ENCODE measurements at places on chromosomes 5 and 9.

DNA sequence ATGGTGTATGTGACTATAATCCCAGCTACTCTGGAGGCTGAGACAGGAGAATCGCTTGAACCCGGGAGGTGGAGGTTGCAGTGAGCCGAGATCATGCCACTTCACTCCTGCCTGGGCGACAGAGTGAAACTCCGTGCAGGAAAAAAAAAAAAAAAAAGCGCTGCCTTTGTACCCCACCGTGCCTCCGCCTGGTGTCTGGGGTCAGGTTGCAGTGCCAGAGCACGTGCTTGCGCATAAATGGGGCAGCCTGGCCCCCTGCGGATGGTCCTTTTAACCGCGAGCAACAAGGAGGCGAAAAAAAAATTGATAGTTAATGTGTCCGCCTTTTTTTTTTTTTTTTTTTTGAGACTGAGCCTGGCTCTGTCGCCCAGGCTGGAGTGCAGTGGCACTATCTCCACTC is 6.3 kb upstream of the CCNB1 start:
- DNase-seq: no peak

DNA sequence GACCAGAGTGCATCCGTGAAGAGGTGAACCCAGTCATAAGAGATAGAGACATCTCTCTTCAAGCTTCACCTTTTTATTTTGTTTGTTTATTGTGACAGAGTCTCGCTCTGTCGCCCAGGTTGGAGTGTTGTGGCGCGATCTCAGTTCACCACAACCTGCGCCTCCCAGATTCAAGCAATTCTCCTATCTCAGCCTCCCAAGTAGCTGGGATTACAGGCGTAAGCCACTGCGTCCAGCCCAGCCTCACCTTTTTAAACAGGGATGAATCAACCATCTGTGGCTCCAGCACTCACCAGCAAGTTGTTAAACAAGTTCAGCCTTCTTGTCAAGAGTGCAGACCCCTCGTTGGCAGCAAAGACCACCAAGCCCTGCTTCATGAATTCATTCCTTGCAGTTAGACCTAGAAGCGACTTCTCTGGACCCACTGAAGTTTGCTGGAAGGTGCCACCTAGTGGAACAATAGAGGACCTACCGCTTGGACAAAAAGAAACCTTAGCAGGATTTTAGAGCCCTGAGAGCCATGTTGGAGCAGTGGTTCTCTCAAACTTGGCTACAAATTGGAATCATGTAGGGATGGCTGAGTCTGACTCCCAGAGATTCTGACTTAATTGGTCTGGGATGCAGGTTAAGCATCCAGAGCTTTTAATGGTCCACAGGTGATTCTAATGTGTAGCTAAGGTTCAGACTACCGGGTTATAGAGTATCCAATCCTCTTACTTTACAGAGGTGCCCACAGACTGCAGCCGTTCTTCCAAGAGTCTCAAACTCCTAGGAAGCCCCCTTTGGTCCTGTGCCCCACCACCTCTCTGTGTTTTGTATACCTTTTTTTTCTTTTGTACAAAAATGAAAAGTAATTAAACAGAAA is 10.5 kb upstream of the GALNT10 start:
- DNase-seq: no peak

- DNase-seq: no peak
These were observed 237.2 kb downstream of the FBXL7 start for GRCh38 chr5:15737036-15737821.

GRCh38 chr5:169827769-169828168 is 152.5 kb downstream of the INSYN2B start:
- DNase-seq: no peak

DNA sequence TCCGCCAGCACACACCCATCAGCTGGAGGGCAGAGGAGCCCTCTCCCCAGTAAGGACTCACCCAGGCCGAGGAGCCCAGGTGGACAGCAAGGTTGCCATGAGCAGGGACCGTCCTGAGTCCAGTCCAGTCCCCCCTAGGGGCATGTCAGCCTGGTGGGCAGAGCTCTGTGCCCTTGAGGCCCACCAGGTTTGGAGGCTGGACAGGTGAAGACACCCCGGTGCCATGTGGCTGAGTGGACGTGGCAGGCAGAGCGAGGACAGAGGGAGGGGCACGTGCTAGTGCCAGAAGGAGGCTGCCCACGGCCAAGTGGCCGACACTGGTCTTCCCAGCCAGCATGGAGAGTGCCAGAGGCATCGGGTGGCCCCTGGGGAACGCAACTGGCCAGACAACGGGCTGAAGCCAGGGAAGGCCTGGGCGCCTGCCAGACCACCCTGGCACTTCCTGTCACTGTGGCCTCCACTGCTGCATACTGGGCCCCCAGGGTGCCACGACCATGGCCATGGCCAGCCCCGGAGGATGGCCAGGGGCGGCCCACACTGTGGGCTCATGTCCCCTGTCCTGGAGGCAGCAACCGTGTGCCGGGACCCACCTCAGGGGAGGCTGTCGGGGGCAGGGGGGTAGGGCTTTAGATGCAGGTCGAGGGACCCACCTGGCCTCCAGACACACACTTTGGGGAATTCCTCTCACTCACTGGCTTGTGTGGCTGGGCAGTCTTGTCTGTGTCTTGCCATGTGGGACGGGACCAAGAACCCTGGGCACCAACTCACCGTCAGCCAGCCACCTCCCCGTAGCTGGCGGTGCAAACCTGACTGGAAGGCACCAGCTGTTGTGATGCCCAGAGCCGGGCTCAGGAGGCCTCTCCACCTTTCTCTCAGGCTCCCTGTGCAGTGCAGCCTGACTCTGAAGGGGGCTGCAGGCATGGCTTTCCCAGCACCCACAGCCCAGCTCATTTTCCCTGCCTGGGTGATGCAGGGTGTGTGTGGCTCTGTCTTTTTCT is 42.3 kb upstream of the LPCAT1 start:
- DNase-seq: no peak

- DNase-seq: no peak
These were observed 150.5 kb upstream of the ELL2 start for GRCh38 chr5:96112123-96112670.

GRCh38 chr5:103904651-103905050 is 342.1 kb upstream of the NUDT12 start:
- no peak for DNase-seq

GRCh38 chr5:66284588-66285342 is 140.7 kb downstream of the SREK1 start:
- no peak for DNase-seq

- DNase-seq: peak; percentile 16
These were observed 887 bp upstream of the MAP3K1 start for GRCh38 chr5:56814361-56814962.

DNA sequence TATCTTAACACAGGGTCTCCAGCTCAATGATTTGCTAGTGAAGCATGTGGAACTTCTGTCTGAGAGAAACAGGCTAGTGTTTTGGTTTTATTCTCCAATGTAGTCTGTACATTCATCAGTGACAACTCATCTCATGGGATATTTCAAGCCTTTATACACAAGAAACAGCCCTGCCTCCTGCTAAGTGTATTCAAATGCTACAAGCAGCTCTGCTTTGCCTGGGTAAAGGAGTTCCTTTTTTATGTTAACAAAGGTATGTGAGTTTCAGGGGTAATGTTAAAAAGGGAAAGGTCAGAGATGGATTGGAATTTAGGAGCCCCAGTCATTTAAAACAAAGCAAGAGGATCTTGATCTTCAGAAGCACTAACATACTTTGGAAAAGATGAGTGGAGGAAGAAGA is 498.7 kb downstream of the ISL1 start:
- no peak for DNase-seq

DNA sequence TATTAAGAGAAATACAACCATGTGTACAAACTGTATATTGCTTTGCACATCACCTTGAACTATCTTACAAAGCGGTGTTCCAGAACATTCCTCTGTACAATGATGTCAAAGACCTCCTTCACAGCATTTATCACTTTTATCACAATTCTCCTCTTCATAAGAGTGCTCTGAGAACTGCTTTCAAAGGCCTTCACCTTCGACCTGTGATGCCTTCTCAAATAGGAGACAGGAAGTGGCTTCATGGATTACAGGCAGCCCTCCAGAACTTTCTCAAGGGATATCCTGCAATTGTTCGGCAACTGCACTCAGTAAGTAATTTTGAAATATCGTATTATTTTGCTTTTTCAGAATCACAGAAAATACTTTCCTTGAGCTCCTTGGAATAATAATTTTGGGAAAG is 68.0 kb upstream of the IL7R start:
- no peak for DNase-seq

DNA sequence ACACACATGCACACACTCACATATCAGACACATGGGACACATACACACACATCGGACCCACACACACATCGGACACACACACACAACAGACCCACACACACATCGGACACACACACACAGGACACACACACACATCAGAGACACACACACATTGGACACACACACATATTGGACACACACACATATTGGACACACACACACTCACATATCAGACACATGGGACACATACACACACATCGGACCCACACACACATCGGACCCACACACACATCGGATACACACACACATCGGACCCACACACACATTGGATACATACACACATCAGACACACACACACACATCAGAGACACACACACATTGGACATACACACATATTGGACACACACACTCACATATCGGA is 12.8 kb upstream of the LAMC3 start:
- DNase-seq: no peak

GRCh38 chr5:66987949-66988838 is 208.4 kb downstream of the CD180 start:
- DNase-seq: no peak

GRCh38 chr9:8014997-8015682 is 215.6 kb upstream of the DMAC1 start:
- DNase-seq: no peak

DNA sequence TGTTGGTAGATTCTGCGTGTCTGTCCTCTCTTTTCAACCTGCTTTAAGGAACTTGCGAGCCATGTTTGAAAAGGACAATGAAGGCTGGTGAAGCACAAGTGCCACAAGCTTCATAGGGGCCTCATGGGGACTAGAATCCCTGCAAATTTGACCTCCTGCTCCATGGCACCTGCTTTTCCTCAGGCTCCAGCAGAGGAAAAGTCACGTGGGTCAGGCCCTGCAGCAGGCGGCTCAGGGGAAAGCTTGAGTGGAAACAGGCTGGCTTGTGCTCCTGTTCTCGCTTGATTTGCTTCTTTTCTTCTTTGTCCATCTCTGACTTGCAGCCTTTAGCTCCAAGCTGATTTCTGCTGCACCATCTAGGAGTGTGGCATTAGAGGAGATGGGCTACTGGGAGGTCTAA is 187.6 kb upstream of the MAST4 start:
- DNase-seq: no peak
